Stromal cell of bone marrow (primary cell): ENCODE measurements at places on chromosomes 12 and 14.
A peak's percentile ranks its signal among the peaks of the same experiment; 100 is the strongest.

DNA sequence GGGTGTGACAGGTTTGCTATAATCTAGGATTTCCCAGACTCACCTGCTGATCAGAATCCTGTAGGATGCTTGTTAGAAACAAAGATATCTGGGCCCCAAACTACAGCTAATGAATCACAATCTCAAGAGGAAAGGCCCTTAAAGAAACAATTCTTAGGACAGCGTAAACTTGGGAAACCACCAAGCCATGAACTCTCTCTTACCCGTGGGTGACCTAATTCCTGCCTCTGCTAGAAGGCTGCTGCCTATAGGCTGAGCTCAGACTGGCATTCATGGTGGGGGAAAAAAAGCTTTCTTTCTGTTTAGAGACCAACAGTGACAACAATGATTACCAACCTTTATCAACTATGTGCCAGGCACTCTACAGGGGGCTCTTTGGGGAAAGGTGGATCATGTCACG lies 213.9 kb upstream of the FKBP4 start:
- DNase-seq = peak; percentile 28

- DNase-seq = no peak
Observed at GRCh38 chr12:23704992-23705943, 244.2 kb downstream of the SOX5 start.

DNA sequence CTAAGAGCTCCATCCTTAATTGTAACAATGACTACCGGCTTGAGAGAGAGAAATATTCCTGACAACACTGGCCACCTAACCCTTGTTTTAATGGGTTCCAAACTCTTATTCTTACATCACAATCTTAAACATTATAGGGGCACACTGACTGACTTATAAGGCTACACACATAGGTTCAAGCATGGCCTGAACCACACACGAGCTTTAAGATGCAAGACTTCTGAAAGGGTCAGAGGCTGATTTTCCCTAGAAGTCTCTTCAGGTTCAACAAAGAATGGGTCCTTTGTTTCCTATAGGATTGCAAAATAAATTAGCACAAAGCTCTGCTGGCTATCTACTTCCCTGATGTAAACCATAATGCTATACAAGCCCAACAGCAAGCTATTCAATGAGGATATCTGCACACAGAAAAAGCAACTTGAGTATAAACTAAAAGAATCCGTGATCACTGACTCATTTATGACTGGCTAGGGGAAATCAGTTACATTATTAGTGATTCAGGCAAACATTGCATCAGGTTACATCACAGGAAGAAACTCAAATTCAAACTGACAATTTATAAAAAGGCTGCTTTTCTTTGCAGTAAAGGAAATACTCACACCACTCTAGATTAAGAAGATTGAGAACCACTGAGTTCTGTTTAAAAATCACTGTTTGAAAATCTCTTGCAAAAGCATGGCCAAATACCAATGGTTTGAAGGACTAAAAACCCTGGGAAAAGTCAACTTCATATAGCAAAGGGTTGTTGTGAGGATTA lies 8.5 kb downstream of the BTG1 start:
- peak; percentile 81 for DNase-seq

DNA sequence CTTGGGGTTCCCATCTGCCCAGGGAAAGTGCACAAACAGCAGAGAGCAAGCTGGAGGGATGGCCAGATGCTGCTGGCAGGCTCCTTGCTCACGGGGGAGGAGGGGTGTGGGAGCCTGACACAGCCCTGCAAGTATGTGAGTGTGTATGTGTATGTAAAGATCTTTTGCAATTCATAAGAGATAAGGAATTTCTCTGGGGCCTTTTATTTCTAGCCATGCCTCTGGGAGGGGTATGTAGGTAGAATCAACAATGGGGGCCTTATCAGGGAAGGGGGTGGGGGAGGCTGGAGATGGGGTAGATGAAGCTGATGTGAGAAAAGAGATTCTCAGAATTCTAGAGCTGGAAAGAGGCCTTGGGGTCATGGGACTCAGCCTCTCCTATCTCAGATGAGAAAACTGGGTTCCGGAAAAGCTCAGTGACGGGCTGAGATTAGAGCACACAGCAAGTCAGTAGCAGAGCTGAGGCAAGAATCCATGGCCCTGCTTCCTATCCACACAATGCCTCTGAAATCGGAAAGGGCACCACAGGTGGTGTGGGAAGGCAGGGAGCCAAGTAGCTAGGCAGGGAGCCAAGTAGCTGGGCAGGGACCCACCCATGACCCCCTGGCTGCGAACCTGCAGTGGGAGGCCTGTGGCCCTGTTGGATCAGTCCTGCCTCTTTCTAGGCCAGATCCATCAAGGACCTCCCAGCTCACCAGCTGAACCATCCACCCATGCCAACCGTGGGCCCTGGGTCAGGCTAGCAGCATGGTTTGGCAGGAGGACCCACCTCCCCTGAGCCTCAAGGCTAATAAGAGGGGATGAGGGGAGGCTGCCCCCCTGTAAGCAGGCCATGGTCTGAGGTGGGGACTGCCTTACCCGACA lies 54.7 kb downstream of the PLEKHG3 start:
- DNase-seq = peak; percentile 54

DNA sequence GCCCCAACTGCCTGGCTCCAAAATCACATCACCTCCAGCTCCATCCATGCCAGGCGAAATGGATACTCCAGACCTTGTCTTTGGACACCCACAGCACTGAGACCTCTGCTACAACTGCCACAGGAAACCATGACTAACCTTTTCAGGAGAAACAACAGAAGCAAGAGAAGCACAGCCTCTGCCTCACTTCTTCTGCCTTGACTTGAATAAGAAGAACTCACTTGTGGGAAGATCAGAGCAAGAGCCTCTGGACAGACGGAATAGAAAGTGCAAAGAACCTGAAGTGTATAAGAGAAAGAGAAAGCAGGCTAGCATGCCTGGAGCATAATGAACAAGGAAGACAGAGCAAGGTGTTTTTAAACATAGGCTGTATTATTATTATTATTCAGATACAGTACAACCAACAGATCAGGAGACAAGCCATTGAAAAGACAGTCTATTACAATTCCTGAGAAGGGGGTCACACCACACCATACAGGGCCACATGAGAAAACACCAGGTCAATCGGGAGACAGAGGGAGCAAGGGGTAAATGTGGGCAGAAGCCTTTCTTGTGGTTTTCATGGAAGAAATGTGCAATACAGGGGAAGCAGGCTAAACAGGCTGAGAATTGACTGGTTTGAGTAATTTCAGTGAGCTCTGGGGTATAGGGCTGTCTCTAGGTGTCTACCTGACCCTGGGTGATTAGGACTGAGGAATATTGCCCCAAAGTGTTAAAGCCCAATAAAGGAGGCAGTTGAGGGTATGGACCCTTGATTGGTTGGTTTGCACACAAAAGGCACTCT lies 7.4 kb upstream of the OR10P1 start:
- DNase-seq = no peak

DNA sequence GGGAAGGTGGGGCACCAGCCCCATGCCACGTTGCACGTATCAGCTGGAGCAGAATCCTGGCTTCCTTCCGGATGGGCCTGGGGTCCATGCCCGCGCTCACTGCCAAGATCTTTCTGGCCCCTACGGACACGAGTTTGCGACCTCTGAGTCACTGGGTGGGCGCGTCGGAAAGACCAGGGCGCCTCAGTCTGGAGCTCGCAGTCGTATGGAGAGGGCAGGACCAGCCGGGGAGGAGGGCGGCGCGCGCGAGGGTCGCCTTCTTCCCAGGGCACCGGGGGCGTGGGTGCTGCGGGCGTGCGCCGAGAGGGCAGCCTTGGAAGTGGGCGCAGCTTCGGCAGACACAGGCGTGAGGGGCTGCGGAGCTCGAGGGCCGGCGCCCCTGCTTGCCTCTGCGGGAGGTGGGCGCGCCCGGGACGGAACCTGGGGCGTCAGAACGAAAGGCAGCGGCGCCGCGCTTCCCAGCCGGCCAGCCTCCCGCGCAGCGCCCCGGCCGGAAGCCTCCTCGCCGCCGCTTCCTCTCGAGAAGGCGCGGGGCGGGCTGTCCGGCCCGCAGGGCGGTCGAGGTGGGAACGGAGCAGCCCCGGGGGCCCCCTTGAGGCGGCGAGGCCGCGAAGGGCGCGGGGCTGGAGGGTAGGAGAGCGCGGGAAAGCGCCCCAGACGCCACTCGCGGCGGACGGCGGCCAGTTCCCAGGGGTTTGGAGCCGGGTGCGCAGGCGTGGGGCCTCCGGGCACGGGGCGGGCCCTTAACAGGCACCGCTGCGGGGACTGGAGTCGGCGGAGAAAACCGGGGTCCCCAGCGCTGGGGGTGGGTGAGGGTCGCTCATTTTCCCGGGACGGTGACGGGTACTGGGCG lies at the start of gene ARL6IP4:
Gene ARL6IP4, plus strand, starts transcription at position 499 of the 853 bp plus-strand sequence. CDS start 459 bp downstream, outside the sequence.
- DNase-seq = no peak

DNA sequence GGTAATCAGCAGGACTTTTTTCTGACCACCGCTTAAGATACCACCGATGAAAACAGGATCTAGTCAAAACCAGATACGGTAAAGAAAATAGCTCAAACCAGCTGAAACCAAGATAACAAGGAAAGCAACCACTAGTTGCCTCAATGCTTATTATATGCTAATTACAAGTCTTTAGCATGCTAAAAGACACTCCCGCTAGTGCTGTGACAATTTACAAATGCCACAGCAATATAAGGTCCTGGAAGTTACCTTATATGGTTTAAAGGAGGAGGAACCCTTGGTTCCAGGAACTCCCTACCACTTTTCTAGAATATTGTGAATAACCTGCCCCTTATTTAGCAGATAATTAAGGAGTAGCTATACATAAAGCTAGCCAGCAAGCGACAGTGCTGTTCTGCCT lies 976.4 kb upstream of the SEL1L start:
- no peak for DNase-seq

DNA sequence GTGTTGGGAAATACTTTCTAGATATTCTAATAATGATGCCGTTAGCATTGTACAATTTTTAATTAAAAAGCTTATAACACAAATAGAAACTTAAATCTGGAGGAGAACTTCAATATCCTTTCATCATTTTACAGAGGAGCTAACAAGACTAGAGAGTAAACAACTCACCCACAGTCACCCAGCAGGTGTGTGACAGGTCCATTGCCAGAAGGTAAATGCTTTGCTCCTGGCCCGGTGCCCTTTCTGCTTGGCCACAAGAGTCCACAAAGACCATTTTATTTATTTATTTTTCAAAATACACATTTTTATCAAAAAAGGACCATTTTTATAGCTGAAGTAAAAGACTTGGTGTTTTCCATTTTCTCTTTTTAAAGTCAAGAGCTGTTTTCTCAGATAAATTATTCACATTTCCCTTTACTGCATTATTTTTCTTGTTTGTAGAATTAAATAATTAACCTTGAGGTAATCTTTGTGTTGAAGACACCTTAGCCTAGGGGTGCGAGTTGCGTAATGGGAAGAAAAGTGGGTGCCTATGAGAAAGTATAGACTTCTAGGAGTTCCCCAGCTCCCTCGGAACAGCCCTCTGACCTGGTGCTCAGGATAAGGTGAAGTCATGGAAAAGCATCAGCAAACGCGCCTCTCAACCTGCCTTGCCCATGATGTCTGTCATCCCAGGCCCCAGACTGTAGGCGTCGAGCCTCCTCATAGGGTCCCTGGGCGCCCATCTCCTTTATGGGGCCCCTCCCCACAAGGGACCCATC lies 26.3 kb upstream of the AMIGO2 start:
- no peak for DNase-seq

- DNase-seq = no peak
Observed at GRCh38 chr12:5094986-5095385, 51.3 kb downstream of the KCNA5 start.

- no peak for DNase-seq
Observed at GRCh38 chr12:51482929-51483697, 58.5 kb downstream of the SLC4A8 start.

DNA sequence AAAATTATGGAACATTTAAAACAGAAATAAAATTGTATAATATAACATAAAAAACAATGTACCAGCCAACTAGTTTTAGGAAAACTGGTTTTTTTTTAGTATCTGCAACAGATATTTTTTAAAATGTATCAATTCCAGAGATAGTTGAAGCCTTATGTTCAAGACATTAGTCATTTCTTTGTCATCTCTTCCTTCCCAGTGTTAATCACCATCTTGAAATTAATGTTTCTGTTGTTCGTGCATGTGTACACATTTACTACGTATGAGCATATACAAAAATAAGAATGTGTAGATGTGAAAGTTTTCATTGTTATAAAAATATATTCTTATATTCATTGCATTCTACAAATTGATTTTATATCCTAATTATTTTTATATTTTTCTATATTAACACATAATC lies 1062.1 kb downstream of the SLC6A15 start:
- DNase-seq = no peak

GRCh38 chr12:51493281-51493680 lies 68.7 kb downstream of the SLC4A8 start:
- DNase-seq = no peak

- DNase-seq = no peak
Observed at GRCh38 chr12:49979791-49980190, 7.0 kb downstream of the AQP6 start.

DNA sequence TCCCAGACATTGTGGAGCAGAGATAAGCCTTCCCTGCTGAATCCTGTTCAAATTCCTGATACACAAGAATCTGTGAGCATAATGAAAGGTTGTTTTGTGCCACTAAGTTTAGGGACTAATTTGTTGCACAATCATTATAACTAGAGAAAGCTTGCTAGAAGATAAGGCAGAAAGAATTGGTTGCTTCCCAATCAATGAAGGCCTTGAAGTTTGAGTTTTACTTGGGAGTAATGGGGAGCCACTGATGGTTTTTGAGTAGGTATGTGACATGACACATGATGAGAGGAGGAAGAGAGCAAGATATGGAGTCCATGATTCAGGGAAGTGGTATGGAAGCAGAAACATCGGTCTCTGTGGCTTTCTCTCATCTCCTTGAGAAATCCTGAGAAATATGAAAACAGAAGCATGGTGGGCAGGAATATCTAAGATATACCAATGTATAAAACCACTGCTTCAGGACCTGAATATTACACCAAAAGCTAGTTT lies 13.3 kb upstream of the TCP11L2 start:
- DNase-seq = no peak

GRCh38 chr12:58918469-58918844 lies 1.8 kb downstream of the LRIG3 start:
- DNase-seq = no peak

DNA sequence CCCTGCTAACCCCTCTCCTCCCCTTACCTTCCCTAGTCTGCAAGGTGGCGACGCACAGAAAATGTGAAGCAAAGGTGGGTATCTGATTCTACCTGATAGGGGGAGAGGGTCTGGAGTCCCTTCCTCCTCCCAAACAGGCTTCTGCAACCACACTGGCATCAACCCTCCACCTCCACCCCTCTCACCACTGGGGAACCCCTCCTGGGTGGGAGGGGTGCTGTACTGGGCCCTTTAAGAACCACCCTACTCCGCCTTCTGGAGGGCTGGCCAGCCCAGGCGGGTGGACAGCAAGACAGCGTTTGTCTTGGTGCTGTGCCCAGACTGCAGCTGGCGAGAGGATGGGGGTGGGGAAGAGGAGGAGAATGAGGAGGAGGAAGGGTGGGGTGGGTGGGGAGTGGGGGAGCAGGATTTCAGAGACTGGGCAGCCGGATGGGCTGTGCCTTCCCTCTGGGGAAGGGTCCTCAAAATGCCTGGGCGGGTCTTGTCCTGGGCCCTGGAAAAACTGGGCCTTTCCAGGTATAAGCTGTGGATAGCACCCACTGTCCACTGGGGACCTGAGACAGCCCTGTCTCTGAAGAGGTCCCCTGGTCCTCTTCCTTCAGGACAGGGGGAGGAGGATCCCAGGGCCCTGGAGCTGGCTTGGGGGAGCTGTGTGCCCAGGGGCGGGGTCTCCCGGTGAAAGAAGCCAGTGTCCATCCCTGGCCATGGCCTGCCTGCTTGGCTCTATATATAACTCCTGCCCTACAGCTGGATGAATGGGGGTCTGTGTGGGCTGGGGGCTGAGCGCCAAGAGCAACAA lies 2.8 kb downstream of the TNS2 start:
- DNase-seq = peak; percentile 81
